NCI-H69 (cell line): ENCODE measurements at places on chromosomes 2 and 18.

- DNase-seq: no peak
Measured at GRCh38 chr2:128451084-128452023, 132.7 kb upstream of the HS6ST1 start.

DNA sequence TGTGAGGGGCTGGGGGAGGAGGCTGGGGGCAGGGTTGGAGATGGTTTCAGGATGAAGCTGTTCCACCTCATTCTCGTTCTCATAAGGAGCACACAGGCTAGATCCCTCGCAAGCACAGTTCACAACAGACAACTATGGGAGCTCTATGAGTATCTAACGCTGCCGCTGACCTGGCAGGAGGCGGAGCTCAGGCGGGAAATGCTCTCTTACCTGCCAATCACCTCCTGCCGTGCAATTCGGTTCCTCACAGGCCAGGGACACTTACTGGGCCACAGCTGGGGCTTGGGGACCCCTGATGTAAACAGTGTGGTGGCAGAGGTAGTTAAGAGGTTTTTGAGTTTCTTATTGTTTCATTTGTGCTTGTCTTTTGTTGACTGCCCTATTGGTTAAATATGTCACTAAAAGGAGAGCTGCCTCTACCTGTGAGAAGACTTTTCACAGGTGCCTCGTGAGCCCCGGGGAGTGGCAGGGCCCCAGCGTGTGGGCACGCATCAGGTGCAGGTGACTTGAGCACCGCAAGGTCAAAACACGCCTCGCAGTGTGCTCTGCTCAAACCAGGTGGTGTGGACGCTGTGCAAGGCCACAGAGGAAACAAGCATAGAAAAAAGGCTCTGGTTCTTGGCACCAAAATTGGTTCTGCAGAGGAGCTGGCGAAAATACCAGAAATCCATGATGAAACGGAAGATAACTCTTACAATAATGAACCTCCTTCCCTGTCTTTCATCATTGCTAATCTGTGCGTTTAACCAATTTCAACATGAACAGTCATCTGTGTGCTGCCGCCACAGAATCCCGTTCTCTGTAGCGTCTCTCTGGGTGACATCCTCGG lies 10.2 kb downstream of the MLPH start:
- DNase-seq: peak; percentile 75

- no peak for DNase-seq
Measured at GRCh38 chr18:26432651-26433424, 115.5 kb downstream of the KCTD1 start.

- DNase-seq: no peak
Measured at GRCh38 chr2:129888896-129889295, 90.6 kb upstream of the RAB6C start.

GRCh38 chr2:173130496-173131465 lies 55.1 kb downstream of the MAP3K20 start:
- peak; percentile 45 for DNase-seq

GRCh38 chr2:98072442-98072841 lies 14.5 kb upstream of the VWA3B start:
- DNase-seq: no peak

- DNase-seq: peak; percentile 64
Measured at GRCh38 chr2:107542314-107542740, 284.4 kb upstream of the RGPD4 start.

GRCh38 chr2:175275539-175275938 lies 94.0 kb upstream of the ATP5MC3 start:
- DNase-seq: peak; percentile 80

DNA sequence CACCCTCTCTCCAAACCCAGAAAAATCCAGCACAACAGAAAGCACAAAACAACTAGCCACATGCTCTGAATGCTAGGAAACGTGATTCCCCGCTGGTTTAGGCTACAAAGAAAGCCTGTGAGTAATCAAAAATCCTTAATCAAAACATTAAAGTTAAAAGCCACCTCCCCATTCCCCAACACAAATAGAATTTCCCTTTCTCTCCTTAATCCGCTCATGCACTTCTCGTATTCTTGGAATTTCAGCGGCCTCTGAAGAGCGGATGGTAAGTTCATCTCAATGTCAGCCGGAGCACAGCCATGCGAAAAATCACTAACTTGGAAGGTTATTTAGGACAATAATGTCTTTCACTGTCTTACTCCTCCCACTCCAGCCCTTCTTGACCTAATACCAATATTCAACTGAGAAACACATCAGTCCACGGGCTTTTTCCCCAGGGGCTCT lies 126.7 kb downstream of the OSBPL1A start:
- DNase-seq: peak; percentile 57

DNA sequence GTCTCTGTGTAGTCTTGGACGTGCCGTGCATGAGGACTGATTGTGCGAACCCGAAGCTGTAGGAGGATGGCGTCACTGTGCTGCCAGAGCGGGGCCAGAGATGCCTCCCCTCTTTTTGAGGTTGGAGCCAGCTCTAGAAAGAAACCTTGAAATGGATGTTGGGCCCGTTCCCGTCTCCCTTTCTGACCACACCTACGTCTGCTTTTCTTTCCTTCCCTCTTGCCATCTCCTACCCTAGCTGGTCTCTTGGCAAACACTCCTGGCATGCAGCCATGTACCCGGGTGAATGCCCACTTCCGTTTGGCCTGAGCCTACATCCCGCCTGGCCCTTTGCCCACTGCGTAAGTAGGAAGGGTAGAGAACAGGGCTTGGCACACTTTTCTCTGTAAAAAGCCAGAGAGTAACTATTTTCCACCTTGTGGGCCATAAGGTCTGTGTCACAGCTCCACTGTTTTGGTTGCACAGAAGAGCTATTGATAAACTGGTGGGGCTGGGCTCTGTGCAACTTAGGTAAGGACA lies 37.4 kb downstream of the SH3BP4 start:
- DNase-seq: peak; percentile 85

- DNase-seq: no peak
Measured at GRCh38 chr2:240369801-240370585, 65.5 kb upstream of the GPC1 start.

- DNase-seq: no peak
Measured at GRCh38 chr2:104774631-104775030, 79.3 kb upstream of the POU3F3 start.

DNA sequence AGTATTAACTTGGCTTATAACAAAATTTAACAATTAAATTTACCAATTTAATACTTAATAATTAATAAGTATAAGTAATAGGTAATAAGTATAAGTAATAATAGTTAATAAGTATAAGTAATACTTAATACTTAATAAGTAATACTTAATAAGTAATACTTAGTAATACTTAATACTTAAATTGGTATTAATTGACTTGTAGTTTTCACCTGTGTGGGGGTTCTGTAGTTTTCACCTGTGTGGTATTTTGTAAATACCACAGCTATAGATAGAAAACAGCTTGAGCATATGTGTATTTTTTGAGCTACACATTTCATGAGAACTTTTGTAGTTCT lies 55.4 kb downstream of the MAPRE2 start:
- DNase-seq: no peak

DNA sequence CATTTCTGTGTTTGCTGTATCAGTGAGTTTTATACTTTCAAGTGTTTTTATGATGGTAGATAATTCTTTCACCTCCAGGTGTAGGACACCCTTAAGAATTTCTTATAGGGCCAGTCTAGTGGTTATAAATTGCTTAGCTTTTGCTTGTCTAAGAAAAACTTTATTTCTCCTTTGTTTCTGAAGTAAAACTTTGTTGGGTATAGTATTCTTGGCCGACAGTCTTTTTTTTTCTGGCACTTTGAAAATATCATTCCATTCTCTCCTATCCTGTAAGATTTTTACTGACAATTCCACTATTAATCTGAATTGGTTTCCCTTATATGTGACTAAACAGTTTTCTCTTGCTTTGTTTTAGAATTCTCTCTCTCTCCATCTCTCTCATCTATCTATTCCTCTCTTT lies 118.7 kb upstream of the LRRTM4 start:
- DNase-seq: no peak

- DNase-seq: no peak
Measured at GRCh38 chr2:119774026-119774425, 14.3 kb downstream of the PTPN4 start.

- DNase-seq: no peak
Measured at GRCh38 chr2:113245276-113245711, 33.4 kb downstream of the PAX8 start.

DNA sequence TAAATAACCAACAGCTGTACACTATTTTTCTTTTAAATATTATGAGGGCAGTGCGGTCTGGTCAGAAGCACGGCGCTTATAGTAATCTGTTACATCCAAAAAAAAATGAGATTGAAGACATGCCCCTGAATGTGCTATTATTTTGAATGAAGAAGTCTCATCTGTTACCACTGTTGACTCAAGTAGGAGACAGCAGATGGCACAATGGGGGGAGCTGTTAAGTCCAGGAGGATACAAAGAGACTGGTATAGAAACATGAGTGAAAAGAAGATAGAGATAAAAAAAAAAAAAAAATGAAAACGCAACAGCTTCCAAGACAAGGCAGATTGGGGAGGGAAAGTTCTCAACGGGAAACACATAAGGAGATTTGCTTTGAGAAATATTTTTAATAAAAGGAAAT lies 425.5 kb upstream of the PKDCC start:
- peak; percentile 96 for DNase-seq

DNA sequence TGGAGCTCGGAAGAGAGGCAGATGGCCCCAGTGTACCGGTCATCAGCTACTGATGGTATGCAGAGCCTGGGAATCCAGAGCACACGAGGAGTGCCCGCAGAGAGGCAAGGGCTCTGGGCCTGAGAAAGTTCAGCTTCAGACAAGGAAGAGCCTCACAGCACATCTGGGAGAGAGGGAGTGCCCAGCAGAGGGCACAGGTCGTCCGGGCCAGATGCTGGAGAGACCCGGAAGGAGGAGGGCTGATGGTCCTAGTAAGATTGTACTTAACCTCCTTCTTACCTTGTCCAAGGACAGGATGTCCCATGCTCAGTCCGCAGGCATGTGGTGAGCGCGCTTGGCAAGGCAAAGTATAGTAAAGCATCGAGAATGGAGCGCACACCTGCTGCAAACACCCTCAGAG lies 24.4 kb upstream of the CHMP1B start:
- no peak for DNase-seq

- DNase-seq: no peak
Measured at GRCh38 chr2:165634855-165635254, 159.2 kb downstream of the GALNT3 start.

DNA sequence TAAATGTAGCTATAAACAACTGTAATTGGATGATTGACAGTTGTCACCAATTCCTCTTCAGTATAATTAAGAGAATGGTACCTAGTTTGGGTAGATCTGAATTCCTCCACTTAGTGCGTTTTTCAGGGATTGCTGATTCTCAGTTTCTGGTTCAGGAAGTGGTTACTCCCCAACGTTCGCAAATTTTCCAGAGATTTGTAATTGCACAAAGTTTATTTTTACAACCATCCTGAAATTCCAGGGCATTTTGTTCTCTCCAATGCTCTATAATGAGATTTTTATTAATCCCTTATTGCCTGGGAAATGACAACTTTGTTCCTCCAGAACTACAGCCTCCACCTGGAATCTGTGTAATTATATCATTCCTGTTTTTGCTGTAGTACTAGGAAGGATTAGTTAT lies 710.6 kb upstream of the ZEB2 start:
- DNase-seq: no peak

DNA sequence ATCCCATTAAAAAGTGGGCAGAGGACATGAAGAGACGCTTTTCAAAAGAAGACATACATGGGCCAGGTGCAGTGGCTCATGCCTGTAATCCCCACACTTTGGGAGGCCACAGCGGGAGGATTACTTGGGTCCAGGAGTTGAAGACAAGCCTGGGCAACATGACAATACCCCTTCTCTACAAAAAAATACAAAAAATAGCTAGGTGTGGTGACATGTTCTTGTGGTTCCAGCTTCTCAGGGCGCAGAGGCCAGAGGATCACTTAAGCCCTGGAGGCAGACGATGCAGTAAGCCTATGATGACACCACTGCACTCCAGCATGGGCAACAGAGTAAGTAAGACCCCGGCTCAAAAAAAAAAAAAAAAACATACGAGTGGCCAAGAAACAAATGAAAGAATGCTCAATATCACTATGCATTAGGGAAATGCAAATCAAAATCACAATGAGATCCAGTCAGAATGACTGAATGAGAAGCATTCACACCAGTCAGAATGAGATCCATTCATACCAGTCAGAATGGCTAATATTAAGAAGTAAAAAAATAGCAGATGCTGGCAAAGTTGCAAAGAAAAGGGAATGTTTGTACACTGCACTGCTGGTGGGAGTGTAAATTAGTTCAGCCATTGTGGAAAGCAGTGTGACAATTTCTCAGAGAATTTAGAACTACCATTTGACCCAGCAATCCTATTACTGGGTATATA lies 550.2 kb upstream of the SLC39A10 start:
- no peak for DNase-seq
